Hematopoietic multipotent progenitor cell treated with erythropoietin and hydrocortisone succinate and interleukin-3 and kit ligand, for 4 days (in vitro differentiated cells): ENCODE measurements at places on chromosomes 5 and 9.

- no peak for DNase-seq
Observed at GRCh38 chr5:4156153-4156552, 560.5 kb downstream of the IRX1 start.

- no peak for DNase-seq
Observed at GRCh38 chr9:125932746-125933455, 185.7 kb downstream of the PBX3 start.

GRCh38 chr5:42804717-42805339, 6.9 kb downstream of the SELENOP start:
- no peak for DNase-seq

DNA sequence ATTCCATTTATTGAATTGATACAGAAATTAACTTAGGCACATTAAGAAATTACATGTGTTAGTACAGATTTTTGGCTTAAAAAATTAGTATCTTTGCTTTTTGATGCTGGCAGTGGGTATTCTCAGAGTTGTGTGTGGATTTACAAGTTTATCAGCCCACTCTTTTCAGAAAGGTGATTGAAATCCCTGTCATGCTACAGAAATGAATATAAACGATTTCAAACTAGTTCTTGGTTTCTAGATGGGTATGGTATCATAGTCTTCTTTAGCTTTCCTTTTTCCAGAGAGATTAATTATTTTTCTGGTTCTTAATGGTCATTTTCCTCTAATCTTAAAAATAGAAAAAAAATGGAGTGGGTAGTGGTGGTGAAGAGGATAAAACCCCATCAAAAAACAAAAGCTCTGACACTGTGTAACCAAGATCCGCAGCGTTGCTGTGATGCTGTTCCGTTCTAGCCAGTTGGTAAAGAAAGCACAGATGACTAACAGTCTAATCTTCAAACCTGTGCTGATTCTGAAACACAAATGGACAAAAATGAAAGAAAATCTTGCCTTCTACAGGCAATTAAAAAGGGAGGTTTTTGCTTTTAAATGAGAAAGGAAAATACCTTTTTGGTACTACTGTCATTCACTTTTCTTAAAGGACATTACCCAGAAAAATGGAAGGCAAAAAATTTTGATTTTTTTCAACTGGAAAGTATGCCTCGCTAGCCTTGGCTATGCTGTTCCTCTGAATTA, 5.2 kb downstream of the LRRTM2 start:
- no peak for DNase-seq

- DNase-seq: no peak
Observed at GRCh38 chr5:42555797-42556196, 132.6 kb downstream of the GHR start.

DNA sequence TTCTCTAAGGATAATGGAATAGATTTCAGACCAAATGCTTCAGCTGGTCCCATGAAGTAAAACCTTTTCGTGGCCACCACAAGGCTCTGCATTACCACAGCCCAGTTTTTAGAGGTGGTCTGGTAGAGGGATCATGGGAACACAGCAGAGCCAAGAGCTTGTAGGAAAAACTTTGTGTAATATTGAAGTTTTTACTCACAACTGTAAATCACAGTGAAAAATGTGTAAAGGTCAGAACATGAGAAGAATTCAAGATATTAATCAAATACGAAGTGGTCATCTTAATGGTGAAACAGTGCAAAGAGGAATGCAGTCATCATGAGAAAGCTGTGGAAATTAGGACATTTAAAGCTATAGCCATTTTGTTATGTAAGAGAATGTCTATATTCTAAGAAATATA, 197.5 kb downstream of the NPR3 start:
- no peak for DNase-seq

DNA sequence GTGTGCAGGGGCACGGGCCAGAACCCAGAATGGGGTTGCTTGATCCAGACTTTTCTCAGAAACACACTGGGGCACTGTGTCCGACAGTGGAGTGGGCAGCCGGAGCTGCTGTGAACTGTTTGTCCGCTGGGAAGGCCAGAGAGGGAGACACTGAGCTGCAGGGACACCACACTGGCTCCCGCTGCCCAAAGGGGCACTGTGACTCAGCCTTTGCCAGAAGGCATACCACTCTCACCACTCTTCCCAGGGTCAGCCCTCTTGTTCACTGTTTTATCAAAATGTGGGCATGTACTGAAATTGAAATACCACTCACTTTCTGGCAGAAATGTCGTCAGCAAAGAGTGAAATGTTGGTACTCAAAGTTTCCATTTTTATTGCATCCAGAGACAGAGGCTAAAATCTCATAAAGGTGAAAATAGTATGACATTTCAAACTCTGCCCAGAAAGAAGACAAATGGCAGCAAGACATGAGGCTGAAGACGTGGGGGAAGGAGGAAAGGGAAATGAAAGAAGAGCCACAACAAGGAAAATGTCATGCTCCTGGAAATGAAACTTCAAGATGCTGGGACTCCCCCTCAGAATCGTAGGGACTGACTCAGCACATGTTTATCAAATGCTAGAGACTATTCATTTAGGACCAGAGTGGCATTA, 4.5 kb upstream of the IL7R start:
- no peak for DNase-seq

DNA sequence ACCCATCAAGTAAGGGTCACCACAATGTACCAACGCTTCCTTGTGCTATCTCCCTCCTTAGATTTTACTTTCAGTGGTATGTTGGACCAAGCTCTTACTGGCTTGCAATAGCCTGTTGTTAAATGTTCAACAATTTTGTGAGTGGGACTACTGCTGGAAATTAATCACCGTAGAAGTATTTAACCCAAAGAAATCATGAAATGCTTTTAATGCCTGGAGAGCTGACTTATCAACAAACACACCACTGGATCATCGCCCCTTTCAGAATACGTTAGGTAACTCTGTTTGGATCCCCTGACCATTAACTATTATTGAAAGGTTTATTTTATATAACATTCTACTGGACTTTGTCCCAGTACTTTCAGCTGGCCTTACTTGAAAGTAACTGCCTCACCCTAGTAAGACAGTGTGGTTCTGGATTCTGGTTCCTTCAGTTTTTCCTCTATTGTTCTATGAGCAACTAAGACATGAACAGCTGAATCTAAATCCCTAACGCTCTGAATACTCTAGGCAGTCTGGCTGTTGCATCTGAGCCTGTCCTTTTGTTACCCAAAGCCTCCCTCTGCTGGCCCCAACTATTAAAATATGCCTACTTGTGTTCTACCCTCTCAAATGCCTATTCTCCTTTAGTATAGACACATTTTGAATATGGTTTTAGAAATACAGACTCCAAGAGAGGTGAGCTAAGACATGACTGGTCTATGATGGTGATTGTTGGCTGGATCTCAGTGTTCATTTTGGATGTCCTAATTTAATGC, 1203.4 kb upstream of the DMAC1 start:
- DNase-seq: peak; percentile 3

DNA sequence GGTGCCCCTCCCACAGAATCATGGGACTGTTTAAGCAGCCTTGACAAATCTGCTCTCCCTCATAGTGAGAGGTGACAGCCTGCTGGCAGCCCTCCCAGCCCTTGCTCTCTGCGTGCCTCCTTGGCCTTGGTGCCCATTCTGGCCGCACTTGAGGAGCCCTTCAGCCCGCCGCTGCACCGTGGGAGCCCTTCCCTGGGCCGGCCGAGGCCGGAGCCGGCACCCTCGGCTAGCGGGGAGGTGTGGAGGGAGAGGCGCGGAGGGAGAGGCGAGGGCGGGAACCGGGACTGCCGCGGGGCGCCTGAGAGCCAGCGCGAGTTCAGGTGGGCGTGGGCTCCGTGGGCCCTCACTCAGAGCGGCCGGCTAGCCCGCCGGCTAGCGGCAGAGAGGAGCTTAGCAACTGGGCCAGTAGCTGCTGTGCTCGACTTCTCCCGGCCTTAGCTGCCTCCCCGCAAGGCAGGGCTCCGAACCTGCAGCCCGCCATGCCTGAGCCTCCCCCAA, 125.9 kb upstream of the MYO10 start:
- no peak for DNase-seq

GRCh38 chr5:51378448-51379330, 4.6 kb upstream of the ISL1 start:
- DNase-seq: no peak

GRCh38 chr9:1098551-1098950, 48.4 kb downstream of the DMRT2 start:
- DNase-seq: no peak

- peak; percentile 20 for DNase-seq
Observed at GRCh38 chr5:91225848-91226686, 157.1 kb downstream of the ARRDC3 start.

DNA sequence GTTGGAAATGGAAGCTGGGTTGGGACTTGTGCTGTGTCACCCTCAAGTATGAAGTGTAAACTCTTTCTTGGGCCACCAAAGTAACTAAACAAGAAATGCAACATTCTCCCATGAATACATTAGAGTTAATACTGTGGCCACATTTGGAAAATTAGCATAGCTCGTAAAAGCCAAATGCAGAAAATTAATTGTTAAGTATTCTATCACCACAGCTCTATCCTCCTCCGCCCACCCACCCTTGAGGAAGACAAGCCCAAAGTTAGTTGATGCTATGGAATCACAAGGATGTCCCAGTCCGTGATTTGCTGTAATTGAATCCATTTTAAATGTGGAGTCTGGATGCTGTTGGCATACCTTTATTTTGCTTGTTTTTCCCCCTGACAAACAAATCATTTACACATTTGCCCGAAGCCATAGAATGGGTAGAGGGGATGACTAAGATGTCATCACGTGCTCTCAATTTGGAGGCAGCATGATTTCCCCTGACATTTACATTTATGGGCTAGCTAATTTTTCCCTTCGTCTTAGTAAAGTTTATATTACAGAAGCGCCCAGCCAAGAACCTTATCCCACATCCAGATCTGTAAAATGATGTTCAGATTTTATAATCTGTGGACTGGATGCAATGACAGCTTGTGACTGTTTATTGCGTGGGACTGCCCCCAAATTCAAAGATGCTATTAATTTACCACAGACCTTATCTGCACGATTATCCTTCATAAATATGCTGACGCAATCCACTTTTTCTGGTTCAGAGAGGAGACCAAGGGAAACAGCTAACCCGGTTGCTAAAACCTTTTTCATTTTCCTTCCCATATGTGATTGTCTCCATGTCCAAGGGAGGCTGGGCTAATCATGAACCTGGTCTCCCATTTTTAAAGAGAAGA, 3.7 kb downstream of the MSX2 start:
- no peak for DNase-seq

DNA sequence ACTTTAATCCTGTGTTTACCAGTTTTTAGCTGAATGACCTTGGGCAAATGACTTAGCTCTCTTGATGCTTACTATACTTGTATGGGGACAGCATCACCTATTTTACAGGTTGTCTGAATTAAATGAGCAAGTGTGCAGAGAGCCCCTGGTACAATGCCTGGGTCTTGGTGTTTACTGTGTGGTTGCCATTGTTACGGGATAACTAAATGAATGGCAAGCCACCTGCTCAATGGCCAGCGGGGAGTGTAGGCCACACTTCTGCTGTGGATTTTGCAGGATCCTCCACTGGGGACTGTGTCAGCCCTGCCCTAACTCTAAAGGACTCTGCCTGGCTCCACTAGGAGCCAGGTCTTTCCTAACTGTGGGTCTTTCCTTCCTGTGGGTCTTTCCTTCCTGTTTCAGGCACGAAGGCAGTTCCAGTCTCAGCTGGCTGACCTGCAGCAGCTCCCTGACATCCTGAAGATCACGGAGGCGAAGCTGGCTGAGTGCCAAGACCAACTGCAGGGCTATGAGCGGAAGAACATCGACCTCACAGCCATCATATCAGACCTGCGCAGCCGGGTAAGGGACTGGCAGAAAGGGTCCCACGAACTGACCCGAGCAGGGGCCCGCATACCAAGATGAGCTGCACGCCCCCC, 10.3 kb upstream of the GLE1 start:
- peak; percentile 95 for DNase-seq

- DNase-seq: no peak
Observed at GRCh38 chr9:15059003-15059402, 148.8 kb upstream of the FREM1 start.

DNA sequence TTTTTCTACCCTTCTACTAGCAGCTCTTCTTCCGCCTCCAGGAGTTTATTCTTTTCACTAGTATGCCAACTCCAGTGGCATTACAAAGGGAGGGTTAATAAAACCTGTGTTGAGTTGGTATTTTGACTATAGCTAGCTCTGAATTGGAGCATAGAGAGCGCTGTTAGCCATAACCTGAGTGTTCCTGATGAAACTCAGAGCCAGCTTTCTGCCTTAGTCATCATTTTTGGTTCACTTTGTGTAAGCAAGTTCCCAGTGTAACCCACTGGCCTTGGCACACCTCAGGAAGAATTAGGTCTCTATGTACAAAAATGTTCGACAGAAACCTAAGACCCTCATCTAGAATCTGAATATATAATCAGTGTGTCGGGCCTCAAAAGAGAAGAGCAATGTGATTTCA, 238.9 kb downstream of the NR3C1 start:
- DNase-seq: no peak

DNA sequence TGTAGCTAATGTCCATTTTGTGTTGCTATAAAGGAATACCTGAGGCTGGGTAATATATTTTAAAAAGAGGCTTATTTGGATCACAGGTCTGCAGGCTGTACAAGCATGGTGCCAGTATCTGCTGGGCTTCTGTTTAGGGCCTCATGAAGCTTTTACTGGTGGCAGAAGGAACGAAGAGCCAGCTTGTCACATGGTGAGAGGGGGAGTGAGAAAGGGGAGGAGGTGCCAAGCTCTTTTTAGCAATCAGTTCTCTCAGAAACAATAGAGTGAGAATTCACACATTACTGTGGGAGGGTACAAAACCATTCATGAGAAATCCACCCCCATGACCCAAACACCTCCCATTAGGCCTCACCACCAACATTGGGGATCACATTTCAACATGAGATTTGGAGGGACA, 340.9 kb downstream of the RASEF start:
- no peak for DNase-seq

DNA sequence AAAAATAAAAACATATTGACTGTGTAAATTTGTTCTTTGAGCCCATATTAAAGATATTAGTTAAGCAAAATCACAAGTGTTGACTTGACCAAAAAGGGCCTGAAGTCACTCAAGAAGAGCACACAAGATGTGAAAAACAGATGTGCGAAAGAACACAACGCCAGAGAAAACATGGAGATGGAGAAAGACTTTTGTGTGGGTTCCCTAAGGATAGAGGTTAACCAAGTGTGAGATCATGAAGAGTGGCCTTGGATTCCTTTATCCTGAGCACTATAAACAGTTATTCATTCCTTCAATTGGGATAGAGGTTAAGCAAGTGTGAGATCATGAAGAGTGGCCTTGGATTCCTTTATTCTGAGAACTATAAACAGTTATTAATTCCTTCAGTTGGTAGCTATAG, 361.8 kb downstream of the CDH18 start:
- DNase-seq: no peak

DNA sequence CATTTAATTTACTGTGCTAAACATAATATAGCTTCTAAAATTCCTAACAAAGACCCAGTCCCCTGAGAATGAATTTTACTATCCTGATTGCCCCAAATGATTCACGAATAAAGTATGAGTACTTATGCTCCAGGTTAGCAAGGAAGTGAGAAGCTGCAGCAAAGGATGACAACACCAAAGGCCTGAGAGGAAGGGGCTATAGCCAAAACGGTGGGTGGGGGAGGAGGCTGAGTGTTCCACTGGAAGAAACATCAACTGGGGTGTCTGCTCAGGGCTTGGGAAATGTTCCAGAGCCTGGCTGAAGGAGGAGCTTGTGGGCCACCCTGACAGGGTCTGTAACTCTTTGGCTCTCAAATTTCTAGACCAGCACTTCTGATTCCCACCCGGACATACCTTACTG, 157.3 kb downstream of the ADAMTS12 start:
- DNase-seq: no peak

GRCh38 chr5:10946050-10946449, 185.0 kb upstream of the DAP start:
- DNase-seq: no peak

- no peak for DNase-seq
Observed at GRCh38 chr5:10741661-10742060, 19.4 kb downstream of the DAP start.
